ENCODE measurements at places on chromosomes 6 and 20.

GRCh38 chr6:15504581-15505350 lies 158.1 kb downstream of the DTNBP1 start:
- DNase-seq: no peak

DNA sequence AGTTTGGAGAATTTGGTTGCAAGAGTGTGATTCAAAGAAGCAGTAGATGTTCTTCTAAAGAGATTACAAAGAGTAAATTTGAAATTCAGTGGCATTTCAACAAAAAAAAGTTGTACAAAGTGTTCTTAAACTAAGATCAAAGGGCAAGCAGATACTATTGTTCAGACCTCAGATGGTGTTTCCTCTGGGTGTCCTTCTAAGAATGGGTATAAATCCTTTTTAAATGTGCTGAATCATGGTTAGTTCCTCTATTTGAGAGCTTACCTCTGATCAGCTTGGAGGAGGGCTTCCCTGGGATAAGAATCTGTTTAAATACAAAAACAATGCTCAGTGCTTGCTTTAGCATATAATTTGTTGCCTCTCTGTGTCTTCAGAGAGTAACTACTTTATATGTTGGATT lies 6.3 kb downstream of the BMP6 start:
- peak; percentile 14 for DNase-seq

DNA sequence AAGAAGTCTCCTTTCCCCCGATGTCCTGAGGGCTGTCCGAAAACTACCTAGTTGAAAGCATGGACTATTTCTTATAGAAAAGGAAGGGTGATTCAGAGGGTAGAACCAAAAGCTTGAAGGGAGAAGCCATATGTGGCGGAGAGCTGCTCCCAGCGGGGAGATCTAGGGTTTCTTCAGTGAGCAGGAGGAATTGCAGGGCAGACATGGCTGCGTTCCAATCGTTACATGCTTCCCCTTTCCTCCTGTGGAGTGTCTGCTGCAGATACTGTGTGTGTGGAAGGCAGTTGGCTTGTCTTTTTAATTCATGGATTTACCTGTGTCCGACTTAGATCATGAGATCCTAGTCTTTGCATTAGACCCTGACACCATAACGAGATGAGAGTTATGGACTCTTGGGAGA lies 799.5 kb downstream of the QKI start:
- DNase-seq: no peak

GRCh38 chr6:89045011-89045387 lies 35.6 kb upstream of the PNRC1 start:
- DNase-seq: peak; percentile 88

DNA sequence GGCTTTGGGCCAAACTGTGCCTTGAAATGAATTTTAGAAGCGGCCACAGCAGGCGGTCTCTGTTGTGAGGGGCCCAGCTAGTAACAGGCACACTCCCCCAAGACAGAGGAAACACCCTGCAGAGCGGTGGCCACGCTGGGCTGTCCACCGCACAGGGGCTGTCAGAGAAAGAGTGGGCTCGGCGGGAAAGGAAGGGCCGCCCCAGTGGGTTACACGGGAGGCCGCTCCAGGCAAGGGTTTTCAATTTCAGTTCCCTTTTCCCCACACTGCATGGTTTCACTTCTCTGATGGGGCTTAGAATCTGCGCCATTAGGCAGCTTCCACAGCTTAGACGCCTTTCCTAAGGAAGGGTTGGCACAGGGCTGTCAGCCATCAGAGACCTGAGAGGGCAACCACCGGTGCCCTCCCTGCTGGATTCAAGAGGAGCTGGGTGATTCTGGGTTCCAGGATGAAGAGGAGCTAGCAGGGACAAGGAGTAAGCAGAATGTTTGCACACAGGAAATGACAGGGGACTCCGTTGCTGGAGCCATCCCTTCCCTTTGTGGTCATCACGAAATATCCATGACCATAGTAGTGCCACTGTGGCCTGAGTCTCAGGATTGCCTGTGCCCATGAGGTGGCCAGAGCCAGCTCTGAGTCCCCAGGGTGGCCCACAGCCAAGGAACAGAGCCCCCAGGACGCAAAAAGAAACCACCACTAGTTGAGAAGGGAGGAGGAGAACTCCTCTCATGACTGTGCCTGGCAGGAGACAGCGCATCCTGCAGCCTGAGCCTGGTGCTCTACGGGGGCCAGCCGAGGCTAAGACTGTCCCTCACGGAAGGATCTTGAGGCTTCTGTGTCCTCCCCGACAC lies 282.7 kb downstream of the NRN1 start:
- peak; percentile 89 for DNase-seq

- no peak for DNase-seq
Observed at GRCh38 chr6:130935978-130936377, 108.8 kb downstream of the SMLR1 start.

DNA sequence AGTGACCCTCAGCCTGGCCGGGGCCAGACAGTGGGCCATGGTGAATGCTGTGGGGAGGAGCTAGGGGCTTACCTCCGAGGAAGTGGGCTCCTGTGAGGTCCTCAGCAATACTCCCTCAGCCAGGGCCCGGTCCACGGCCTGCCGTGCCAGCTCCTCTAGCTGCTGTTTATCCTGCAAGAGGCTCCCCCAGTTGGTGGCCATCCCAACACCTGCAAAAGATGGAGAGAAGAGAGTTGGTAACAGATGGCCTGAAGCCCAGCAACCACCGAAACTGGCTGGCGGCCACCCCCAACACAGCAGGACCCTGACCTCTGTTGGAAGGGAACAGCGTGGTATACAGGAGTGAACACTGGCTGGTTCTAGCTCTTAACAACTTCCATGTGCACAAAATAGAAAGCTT lies 4.0 kb downstream of the GSS start:
- no peak for DNase-seq

DNA sequence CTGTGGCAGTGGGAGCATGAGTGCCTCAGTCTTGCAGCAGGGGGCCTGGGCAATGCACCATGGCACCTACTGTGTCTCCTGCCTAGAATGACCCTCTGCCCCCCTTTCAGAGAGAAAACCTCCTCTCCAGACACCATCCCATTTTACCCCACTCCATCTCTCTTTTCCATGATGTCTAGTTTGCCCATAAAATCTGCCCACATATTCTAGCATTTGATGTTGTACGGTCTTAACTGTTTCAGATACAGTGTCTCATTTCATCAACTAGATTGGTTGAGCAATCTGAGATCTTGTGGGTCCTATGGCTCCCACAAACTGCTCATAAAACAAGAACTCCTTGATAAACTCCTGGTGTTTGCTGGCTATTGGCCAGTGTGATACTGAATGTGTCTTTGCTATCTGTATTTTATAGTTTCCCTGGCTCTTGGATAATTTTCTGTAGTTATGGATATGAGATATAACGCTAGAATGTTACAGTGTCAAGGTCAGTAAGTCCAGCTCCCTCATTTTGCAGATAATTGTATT lies 8.1 kb downstream of the PNPLA1 start:
- DNase-seq: no peak

- no peak for DNase-seq
Observed at GRCh38 chr20:58377766-58378401, 11.1 kb upstream of the VAPB start.
